NCI-H460 (cell line): ENCODE measurements at places on chromosomes 4 and X. TPM values are rescaled to one million over a fixed set of nuclear protein-coding genes. Genes with fewer than 3 reads are reported as not detected.

Gene CTAG1B
- total RNA-seq: not detected in 2 replicates

Gene SLC6A14
- total RNA-seq: not detected in 2 replicates

Gene TCEAL2
- not detected in 2 replicates for total RNA-seq

Gene JADE3
- 9.6 and 9.8 TPM in 2 replicates for total RNA-seq

Gene DCLK2
- total RNA-seq: 12.0 and 12.8 TPM in 2 replicates

Gene PDCL2
- not detected in 2 replicates for total RNA-seq

Gene CT45A3
- total RNA-seq: not detected in 2 replicates

Gene NDP
- not detected in 2 replicates for total RNA-seq

Gene ZDHHC15
- not detected in 2 replicates for total RNA-seq
